ENCODE measurements at places on chromosomes 13 and 19.

DNA sequence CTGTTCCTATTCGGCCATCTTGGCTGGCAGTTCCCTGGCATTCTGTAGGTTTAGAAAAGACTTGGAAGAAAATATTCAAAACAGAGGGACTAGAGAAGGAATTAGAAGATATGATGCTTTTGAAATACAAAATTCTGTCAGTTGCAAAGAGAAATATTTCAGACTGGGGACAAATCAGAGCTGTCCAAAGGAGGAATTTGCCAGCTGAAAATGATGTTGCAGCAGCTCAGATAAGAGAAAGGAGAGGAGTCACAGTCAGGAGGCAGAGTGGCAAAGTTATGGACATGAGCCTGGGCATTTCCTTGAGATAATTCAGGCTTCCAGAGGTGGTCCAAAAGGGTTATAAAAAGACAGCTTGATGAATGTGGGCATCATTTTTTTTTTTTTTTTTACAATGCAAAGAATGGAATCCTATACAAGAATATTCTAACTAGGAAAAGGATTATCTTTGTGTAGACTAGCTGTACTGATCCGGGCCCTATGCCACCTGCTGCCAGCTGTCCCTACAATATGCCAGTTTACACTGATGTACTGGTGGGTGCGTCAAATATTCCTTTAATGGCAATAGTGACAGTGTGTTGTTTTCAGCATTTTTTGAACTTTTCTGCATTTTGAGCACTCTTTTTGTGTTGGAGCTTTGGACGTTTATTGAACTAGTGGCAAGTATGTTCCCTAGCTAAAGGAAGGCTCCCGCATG lies 31.8 kb upstream of the CBY2 start:
- DNase-seq: no peak

GRCh38 chr13:84430446-84430845 lies 548.2 kb upstream of the SLITRK1 start:
- no peak for DNase-seq

- DNase-seq: no peak
Observed at GRCh38 chr19:46404055-46404752, 9.2 kb downstream of the CCDC8 start.

- no peak for DNase-seq
Observed at GRCh38 chr13:82687884-82688283, 1194.4 kb downstream of the SLITRK1 start.

DNA sequence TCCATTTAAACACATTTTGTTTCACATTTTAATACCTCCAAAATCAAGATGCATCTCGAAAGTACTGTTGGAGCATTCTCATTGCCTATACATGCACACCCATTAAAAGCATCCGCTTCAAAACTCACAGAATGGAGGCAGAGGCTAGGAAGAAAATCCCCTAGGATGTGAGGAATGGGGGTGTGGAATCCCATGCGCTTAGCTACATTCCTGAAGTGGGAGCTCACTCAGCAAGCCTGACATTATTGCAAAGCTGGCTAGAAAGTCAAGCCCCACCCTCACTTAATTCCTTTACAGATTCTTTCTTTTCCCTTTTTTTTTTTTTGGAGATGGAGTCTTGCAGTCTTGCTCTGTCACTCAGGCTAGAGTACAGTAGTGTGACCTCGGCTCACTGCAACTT lies 4.6 kb upstream of the FAM32A start:
- DNase-seq: no peak

- no peak for DNase-seq
Observed at GRCh38 chr13:46683676-46684260, 113.2 kb downstream of the ESD start.

DNA sequence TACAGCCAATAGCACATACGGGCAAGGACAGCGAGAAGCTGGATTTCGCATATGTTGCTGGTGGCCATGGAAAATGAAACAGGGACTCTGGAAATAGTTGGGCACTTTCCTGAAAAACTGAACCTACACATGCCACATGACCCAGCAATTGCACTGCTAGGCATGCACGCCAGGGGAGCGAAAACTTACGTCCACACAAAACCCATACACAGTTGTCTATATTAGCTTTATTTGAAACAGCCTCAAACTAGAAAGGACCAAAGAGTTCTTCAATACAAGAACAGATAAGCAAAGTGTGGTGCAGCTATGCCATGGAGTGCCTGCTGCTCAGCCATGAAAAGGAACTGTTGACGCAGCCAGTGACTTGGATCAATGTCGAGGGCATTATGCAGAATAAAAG lies 7.3 kb upstream of the SPACA7 start:
- DNase-seq: no peak

DNA sequence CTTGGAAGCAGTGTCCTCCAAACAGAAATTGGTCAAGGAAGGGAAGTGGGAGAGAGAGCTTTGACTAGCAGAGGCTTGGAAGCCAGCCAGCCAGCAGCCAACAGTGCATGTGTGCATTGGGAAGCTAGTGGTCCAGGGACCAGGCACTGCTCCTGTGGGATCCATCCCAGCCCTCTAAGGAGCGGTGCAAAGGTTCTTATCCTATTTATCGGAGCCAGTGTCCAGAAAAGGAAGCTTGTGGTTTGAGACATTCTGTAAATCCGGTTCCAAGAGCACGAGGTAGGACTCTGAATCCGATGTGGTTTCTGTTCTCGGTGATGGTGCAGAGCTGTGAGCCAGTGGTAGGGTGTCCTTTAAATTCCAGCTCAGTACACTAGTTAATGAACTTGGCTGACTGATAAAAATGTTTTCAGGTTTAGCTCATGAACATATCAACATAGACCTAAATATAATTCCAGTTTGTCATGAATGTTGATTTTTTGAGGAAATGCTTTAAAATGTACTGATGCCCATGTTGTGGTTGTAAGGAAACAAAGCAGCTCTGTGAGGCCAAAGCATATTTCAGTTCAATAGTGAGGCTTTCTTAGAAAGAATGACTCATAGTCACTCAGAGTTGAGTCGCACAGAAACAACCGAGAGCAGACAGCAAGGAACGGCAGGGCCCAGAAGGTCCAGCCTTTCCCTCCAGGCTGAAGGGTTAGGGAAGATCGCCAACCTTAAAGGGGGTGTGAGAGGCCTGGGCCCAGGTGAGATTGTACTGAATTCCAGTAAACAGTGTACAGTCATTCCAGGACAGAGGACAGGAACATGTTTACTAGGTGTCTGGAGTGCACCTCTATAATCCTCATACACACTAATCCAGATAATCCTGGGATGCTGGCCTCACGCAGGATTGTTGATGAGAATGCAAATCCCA lies 21.5 kb upstream of the GARRE1 start:
- peak; percentile 50 for DNase-seq

GRCh38 chr19:42178791-42179674 lies 38.4 kb downstream of the DEDD2 start:
- DNase-seq: peak; percentile 15

DNA sequence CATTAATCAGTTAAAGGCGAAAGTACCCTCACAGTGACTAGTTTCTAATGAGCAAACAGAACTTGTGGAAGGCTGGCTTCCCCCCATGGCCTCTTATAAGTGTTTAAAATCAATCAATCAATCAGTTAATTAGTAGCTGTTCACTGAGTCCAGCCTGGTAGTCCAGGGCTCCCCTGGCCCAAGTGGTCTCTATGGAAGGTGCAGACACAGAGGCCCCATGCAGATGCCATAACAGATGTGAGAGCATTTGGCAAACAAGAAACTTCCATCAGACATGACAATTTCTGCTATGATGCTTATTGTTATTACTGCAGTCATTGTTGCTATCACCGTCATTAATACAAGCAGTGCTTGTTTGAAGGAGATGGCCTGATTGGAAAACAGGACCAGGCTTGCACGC lies 179.0 kb upstream of the TSHZ3 start:
- no peak for DNase-seq

GRCh38 chr19:47663911-47664771 lies 49.1 kb upstream of the EHD2 start:
- DNase-seq: no peak

DNA sequence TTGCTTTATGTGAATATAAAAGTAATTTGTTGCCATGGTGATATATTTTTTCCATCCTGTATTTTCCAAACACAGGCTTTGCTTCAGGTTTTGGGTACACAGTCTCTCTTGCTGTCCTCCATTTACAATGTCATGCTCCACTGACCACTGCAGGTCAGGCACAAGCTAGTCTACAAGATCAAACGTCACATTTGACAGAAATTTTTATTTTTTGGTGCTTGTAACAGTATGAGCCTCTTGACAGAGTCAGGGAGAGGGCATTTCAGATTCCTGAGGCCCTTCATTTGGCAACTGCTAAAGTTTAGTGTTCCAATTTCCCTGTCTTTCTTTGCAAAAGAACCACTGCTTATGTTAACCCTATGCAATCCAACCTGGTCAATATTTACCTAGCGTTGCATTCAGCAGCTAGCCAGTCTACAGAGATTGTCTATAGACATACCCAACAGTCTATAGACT lies 175.0 kb downstream of the RFC3 start:
- DNase-seq: no peak

Measured in activated naive CD4-positive, alpha-beta T cell treated with anti-CD3 and anti-CD28 coated beads for 36 hours (primary cell).